T-helper 1 cell (primary cell): ENCODE measurements at places on chromosomes 7 and 10.

DNA sequence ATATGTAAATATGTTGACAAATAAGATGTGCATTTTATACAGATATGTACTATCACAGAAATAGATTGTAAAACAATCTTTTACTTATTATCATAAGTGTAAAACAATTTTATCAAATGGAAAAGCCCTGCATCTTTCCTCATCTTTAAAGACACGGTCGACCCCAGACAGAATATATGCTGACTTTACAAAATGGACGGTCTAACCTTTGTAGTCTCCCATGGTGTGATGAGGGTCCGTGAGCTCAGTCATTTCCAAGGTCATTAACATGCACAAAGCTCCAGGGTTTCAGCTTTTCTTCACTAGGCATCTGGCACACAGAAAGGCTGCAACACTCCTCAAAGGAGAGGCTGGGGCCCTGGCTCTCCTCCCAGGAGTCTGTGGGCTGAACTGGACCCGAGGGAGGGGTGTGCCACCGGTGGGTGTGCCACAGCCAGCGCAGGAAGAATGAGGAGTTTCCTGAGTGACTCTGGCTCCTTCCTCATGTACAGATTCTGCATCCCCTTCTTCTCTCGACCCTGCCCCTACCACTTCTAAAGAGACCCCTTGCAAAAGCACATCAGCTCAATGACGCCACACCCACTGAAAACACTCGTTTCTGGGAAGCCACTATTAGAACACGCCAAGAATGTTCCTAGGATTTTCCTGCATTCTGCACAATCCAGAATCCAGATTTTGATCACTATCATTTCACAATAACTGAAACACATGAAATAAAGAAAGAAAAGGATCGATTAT is 26.2 kb upstream of the ABLIM1 start:
- DNase-seq = no peak

DNA sequence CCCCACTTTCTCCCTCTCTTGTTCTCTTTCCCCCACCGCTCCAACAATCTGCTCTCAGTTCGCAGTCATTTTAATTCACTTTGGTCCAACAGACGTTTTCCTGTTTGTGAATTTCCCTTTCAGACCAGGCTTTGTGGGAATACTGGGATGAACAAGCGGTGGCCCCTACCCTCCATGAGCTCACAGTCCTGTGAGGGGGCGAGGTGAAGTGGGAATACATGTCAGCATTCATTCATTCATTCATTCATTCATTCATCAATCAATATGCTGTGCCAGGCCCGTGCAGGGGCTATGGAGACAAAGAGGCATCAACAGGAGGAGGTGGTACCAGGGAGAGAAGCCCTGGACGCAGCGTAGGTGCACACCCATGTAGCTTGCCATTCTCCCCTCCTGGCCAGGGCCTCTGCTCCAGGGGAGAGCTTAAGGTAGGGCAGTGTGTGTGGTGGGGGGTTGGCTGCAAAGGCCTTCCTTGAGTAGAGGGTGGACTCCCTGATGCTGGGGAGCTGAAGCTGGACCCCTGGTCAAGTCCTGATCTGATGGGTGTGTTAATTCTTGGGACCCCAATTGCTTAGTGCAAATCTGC is 16.1 kb downstream of the PRF1 start:
- no peak for DNase-seq

DNA sequence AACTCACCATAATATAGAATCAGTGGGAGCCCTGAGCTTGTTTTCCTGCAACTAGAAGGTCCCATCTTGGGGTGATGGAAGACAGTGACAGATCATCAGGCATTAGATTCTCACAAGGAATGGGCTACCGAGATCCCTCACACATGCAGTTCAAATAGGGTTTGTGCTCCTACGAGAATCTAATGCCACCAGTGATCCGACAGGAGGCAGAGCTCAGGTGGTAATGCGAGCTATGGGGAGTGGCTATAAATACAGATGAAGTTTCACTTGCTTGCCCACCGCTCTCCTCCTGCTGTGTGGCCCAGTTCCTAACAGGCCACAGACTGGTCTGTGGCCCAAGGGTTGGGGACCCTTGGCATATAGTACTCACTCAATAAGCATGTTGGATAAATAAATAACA is 93.4 kb downstream of the POU6F2 start:
- DNase-seq = no peak

GRCh38 chr10:122323189-122323588 is 51.3 kb upstream of the PLEKHA1 start:
- DNase-seq = no peak

- no peak for DNase-seq
Measured at GRCh38 chr10:14192746-14193145, 138.0 kb downstream of the FRMD4A start.

GRCh38 chr7:90965211-90965610 is 299.0 kb upstream of the FZD1 start:
- DNase-seq = no peak

DNA sequence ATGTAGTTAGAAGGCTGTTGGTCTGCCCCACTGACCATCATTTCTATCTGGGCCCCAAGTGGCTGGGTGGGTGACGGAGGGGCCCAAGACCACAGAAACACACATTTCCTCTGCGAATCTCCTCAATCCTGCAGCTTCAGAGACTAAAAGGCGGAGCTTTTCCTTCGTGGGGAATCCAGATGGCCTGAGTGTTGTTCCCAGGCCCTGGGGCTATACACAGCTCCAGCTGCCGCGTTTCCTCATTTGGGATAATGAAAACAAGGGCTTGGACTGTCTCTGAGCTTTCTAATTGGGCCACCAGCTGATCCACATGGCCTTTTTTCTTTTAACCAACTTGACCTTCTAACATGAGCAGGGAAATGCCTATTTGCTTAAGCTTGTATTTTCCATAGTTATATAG is 339.9 kb downstream of the CXCL12 start:
- DNase-seq = no peak
